ENCODE measurements at places on chromosomes 7 and 10. TPM values are rescaled to one million over a fixed set of nuclear protein-coding genes. Genes with fewer than 3 reads are reported as not detected.

DNA sequence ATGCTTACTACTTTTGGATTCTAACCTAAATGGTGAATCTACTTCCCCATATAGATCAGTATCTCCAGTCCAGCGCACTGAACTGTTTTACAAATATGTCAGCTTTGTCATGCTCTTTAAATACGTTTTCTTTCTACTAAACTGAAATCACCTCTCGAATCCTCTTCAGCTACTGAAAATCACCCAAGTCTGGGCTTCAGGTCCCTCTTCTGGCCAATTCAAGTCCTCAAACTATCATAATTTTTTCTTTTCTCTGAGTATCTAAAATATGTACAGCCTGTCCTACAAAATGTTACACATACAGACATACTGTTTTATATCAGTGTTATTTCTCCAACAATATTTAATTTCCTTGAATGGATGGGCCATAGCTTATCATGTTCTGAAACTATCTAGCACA, 84.2 kb downstream of the CACNA2D1 start:
- no peaks in the 10 kb centered on the region for H3K36me3 ChIP-seq
- H3K27ac ChIP-seq = no peak overlapping the region
- H3K27me3 ChIP-seq = no peaks in the 10 kb centered on the region
- no peak for DNase-seq

TAS2R41 gene
- total RNA-seq = not detected

FAM25A gene
- not detected for total RNA-seq

GRCh38 chr7:99042957-99043356, 101.0 kb downstream of the SMURF1 start:
- H3K36me3 ChIP-seq = peaks cover 37% of the 10 kb centered on the region
- no peaks in the 10 kb centered on the region for H3K27me3 ChIP-seq
- H3K4me3 ChIP-seq = no peak overlapping the region
- H3K4me1 ChIP-seq = no peaks in the 10 kb centered on the region
- DNase-seq = no peak

- no peak overlapping the region for H3K4me3 ChIP-seq
- no peaks in the 10 kb centered on the region for H3K36me3 ChIP-seq
- H3K4me1 ChIP-seq = no peaks in the 10 kb centered on the region
These were observed 695.5 kb upstream of the SEMA3D start for GRCh38 chr7:85882335-85882734.

ELMO1 gene
- 64.0 TPM for total RNA-seq

DNA sequence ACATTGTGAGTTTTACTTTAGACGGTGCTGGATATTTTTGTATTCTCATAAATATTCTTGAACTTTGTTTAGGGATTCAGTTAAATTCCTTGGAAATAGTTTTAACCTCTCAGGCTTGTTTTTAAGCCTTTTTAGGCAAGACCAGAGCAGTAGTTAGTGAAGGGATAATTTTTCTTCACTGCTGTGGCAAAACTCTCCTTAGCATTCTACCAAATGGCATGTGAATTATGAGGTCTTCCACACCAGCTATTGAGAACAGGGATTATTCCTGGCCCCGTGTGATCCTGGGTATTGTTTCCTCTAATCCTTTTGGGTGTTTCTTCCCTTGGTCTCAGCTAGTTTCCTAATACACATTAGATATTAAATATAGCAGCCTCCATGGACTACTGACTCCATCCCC, 46.2 kb downstream of the CCDC71L start:
- DNase-seq = no peak
- H3K4me3 ChIP-seq = no peak overlapping the region
- peaks cover 4% of the 10 kb centered on the region for H3K27me3 ChIP-seq
- no peaks in the 10 kb centered on the region for H3K36me3 ChIP-seq

DNA sequence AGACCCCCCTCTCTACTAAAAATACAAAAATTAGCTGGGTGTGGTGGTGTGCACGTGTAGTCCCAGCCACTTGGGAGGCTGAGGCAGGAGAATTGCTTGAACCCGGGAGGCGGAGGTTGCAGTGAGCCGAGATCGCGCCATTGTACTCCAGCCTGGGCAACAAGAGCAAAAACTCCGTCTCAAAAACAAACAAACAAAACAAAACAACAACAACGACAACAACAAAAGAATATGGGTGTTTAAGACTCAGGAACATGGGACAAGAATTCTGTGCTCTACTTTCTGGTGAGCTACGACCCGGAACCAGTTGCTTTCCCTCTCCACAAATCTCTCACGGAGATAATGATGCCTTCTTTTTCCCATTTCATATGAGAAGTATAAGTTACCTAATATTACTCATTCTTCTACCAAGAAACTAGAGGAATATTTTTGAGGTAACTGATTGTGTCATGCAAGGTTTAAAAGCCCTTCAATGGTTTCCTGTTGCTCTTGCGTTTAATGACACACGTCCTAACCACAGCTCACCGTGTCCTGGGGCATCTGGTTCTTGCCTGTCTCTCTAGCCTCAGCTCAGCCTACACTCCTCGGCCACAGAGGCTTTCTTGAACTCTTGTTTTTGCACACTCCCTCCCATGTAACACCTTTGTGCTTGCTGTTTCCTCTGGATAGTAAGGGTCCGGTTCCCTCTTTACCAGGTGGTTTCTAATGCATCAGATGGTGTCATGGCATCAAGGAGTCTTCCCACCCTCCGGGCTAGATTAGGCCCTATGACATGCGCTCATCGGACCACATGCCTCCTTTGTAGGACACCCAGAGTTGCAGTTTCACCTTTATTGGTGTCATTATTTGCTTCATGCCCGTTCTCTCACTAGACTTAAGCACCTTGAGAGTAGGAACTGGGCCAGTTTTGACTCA, 67.5 kb downstream of the PFKFB3 start:
- H3K36me3 ChIP-seq = peaks cover 33% of the 10 kb centered on the region
- peak; percentile 90 for DNase-seq
- H3K4me3 ChIP-seq = peak overlapping the region; percentile 40
- H3K4me1 ChIP-seq = peaks cover 84% of the 10 kb centered on the region
- H3K27ac ChIP-seq = peak overlapping the region; percentile 95
- H3K27me3 ChIP-seq = no peaks in the 10 kb centered on the region

- DNase-seq = no peak
- H3K27me3 ChIP-seq = no peaks in the 10 kb centered on the region
- peaks cover 4% of the 10 kb centered on the region for H3K4me1 ChIP-seq
- no peaks in the 10 kb centered on the region for H3K36me3 ChIP-seq
- H3K4me3 ChIP-seq = no peak overlapping the region
These were observed 171.7 kb upstream of the PFKP start for GRCh38 chr10:2895594-2896196.

DNA sequence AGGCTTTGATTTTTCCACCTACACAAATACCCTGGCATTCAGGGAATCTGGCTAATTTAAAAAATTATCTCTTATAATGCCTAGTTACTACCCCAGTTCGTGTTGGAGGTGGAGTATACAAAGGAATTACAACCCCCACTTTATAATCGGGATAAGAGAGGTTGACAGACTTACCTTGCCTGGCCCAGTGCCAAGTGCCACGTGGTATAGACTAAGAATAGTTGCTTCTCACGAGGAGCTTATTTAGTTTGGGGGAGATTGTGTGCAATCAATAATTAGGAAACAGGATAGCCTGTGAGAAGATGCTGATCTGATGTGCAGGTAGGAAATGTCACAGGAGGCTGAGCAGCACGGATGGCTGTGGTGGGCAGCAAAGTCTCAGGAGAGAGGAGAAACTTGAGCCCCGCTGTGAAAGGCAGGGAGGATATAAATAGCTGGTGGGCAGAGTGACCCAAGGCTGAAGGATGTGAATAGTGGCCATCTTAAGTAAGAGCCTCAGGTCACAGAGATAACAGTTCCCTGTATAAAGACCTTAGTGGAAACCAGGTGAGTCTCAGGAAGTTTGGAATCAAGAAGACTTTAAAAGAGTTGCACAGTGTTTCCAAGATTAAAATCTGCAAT, 11.3 kb upstream of the ATXN7L1 start:
- H3K4me1 ChIP-seq = peaks cover 18% of the 10 kb centered on the region
- H3K27ac ChIP-seq = no peak overlapping the region
- no peaks in the 10 kb centered on the region for H3K36me3 ChIP-seq
- H3K4me3 ChIP-seq = no peak overlapping the region
- DNase-seq = no peak

GRCh38 chr10:66214721-66215404, 711.0 kb upstream of the LRRTM3 start:
- H3K4me1 ChIP-seq = no peaks in the 10 kb centered on the region
- no peak for DNase-seq
- H3K36me3 ChIP-seq = no peaks in the 10 kb centered on the region

GBX1 gene
- not detected for total RNA-seq

GRCh38 chr7:83738291-83738835, 89.4 kb upstream of the SEMA3E start:
- no peak overlapping the region for H3K4me3 ChIP-seq
- no peak overlapping the region for H3K27ac ChIP-seq
- no peak for DNase-seq
- H3K36me3 ChIP-seq = no peaks in the 10 kb centered on the region
- H3K4me1 ChIP-seq = no peaks in the 10 kb centered on the region

DNA sequence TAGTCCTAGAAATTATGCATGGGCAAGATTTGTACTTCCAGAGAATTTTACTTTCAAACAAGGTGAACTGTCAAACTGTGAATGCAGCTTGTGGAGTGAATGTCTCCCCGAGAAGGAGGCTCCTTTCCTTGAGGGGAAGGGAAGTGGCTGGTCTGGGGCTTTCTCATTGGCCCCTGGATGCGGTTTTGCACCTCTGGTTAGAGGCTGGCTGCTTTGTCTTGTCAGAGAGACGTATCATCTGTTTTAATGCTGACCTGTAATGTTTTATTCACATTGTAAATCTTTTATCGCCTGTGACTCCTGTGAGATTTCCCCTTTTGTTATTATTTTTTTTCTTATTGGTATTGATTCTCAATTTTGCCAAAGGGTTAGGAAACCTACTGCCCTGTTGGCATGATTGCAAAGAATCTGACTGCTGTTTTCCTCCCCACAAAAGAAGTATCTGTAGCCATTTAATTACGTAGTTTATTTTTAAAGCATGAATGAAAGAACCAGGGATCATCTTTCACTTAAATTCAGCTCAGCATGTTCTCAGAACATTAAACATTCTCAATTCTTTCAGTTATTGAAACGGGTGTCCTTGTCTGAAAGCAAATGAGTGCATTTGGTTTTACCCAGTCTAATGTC, 238.3 kb upstream of the NFE2L3 start:
- H3K27me3 ChIP-seq = peaks cover 5% of the 10 kb centered on the region
- no peak overlapping the region for H3K27ac ChIP-seq
- H3K36me3 ChIP-seq = no peaks in the 10 kb centered on the region
- DNase-seq = no peak

TASOR2 gene
- 44.5 TPM for total RNA-seq

- no peak for DNase-seq
- peaks cover 5% of the 10 kb centered on the region for H3K4me1 ChIP-seq
- no peak overlapping the region for H3K27ac ChIP-seq
- no peaks in the 10 kb centered on the region for H3K27me3 ChIP-seq
- no peaks in the 10 kb centered on the region for H3K36me3 ChIP-seq
- no peak overlapping the region for H3K4me3 ChIP-seq
These were observed 89.2 kb downstream of the ITIH5 start for GRCh38 chr10:7577579-7577978.

DKK1 gene
- total RNA-seq = not detected

Measured in activated CD8-positive, alpha-beta T cell treated with anti-CD3 and anti-CD28 coated beads, Interleukin-2, amount 10 ng/mL, durations not matched to agents 7 days and 5 days (primary cell).